Stimulated activated naive B cell treated with anti-CD40 and anti-IgM and Interleukin-4, amounts not matched to agents 10 μg/mL and 1 μg/mL and 100 μg/mL, for 72 hours (primary cell): ENCODE measurements at places on chromosomes 16 and 17.

DNA sequence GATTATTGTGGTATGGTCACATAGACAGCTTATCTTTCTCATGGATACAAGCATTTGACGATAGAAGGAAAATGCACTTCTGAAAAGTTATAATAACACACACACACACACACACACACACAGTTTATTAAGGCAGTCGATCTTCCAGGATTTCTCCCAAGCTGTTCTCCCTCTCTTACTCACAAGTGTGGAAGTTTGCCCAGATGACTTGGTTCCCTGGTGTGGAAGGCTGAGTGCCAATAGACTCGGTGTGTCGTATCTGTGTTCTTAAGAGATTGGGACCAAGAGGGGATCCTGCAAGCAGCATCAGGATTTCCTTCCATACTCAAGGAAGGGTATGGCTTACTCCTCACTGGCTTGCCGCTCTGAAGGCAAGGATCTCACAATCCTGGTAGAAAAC lies 279.6 kb downstream of the HS3ST3B1 start:
- H3K36me3 ChIP-seq: no peaks in the 10 kb centered on the region
- H3K27me3 ChIP-seq: peaks cover 14% of the 10 kb centered on the region
- no peaks in the 10 kb centered on the region for H3K4me1 ChIP-seq
- no peak for DNase-seq
- no peak overlapping the region for H3K27ac ChIP-seq
- H3K4me3 ChIP-seq: no peak overlapping the region

DNA sequence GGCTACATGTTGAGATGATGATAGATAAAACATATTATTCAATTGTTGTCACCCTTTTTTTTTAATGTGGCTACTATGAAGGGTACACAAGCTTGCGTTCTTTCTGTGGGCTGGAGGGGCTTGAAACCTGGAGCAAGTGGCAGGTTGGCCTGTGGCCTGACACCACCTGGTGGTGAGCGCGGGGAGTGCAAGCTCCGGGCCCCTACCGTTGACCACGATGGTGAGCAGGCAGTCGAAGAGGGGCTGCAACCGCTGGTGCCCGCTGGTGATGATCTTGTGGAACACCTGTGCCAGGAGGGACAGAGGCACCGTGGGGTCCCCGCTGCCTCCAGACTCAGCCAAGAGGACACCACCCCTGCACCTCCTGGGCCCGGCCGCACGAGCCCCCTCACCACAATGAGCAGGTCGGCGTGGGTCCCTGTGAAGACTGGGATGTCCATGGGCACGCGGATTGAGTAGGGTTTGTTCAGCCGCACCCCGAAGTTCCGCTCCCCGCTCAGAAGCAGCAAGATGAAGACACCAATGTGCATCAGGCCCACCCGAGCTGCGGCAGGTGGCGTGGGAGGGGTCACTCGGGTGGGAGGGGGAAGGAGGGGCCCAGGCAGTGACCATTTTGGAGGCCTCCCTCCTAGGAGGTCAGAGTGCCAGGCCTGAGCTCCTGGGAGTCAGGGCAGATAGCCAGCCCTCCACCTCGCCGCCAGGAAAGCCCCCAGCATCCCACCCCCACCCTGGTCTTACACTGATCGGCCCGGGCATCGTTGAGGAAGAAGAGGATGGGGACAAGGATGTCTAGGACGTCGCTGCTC lies 14.4 kb downstream of the HID1 start:
- peak; percentile 60 for DNase-seq
- no peaks in the 10 kb centered on the region for H3K36me3 ChIP-seq
- peaks cover 39% of the 10 kb centered on the region for H3K27me3 ChIP-seq
- H3K4me1 ChIP-seq: peaks cover 11% of the 10 kb centered on the region
- H3K27ac ChIP-seq: peak overlapping the region; percentile 14

DNA sequence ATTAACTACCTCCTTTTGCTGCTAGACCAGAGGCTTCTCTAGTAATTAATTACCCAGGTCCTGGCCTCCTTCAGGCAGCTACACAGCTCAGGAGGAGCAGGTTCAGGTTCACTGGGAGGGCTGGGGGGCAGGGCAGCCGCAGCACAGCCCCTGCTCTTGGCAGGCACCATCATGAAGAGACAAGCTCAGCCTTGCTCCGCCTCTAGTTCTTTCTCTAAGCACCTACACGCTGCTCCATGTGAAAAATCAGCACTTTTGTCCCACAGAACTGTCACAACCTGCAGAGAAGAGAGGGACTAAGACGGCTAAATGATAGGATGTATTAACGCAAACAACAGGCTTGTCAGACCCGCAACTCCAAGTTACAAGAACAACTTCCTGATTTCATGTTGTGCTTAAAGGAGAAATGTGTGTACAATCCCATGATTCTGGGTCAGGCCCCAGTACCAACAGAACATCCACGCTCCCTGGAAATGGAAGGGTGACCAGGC lies 53.4 kb downstream of the GRB2 start:
- H3K27ac ChIP-seq: peak overlapping the region; percentile 81
- H3K4me1 ChIP-seq: peaks cover 62% of the 10 kb centered on the region
- no peak for DNase-seq

DNA sequence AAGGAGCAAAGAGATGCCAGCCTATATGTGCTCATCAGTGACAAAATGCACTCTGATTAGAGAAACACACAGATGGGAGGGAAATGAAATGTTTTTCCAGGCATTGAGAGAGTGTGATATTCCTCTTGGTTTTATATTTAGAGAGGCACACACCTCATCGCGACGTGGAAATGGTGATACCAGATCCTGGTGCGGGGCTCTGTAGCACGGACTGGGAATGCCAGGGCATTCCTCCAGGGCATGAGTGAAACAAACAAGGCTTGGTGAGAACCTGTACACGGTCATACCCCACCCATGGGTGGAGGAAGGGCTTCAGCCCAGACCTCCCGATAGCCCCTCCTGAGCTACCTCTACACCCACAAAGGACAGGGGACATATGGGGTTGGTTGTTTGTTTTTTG lies 280.2 kb downstream of the C16orf95 start:
- no peaks in the 10 kb centered on the region for H3K4me1 ChIP-seq
- H3K36me3 ChIP-seq: no peaks in the 10 kb centered on the region
- H3K27ac ChIP-seq: no peak overlapping the region
- H3K4me3 ChIP-seq: no peak overlapping the region
- DNase-seq: no peak
- H3K27me3 ChIP-seq: peaks cover 4% of the 10 kb centered on the region

- peaks cover 2% of the 10 kb centered on the region for H3K4me1 ChIP-seq
- H3K27ac ChIP-seq: no peak overlapping the region
- H3K4me3 ChIP-seq: no peak overlapping the region
- no peaks in the 10 kb centered on the region for H3K36me3 ChIP-seq
Measured at GRCh38 chr16:55760310-55761001, 72.4 kb downstream of the CES1 start.

DNA sequence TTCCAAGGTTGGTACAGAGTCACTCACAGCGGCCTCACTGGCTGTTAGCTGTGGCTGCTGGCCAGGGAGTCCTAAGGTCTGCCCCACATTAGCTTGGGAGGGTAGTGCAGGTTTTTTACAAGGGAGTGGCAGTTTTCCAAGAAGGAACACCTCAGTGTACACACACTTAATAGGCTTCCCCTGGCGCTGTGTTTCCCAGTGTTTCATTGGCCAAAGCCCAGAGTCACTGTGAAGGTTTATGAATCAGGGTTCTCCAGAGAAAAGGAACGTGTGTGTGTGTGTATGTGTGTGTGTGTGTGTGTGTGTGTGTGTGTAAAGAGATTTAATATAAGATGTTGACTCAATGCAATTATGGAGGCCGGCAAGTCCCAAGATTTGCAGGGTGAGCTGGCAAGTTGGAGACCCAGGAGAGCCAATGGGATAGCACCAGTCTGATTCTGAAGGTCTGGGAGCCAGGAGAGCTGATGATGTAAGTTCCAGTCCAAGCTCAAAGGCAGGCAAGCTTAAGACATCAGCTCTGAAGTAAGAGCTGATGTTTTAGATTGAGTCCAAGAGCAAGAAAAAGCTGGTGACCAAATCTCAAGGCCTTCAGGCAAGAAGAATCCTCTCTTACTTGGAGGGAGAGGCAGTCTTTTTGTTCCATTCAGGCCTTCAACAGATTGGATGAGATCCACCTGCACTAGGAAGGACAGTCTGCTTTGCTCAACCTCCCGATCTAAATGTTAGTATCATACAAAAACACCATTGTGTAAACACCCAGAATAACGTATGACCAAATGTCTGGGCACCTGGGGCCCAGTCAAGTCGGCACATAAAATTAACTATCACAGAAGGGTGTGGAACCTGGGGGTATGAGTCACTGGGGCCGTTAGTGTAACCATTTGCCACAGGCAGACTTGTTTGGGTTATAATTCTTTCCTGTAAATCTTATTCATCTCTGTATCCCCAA lies 206.8 kb downstream of the PRKCA start:
- no peak for DNase-seq
- peaks cover 6% of the 10 kb centered on the region for H3K27me3 ChIP-seq
- peaks cover 4% of the 10 kb centered on the region for H3K4me1 ChIP-seq

DNA sequence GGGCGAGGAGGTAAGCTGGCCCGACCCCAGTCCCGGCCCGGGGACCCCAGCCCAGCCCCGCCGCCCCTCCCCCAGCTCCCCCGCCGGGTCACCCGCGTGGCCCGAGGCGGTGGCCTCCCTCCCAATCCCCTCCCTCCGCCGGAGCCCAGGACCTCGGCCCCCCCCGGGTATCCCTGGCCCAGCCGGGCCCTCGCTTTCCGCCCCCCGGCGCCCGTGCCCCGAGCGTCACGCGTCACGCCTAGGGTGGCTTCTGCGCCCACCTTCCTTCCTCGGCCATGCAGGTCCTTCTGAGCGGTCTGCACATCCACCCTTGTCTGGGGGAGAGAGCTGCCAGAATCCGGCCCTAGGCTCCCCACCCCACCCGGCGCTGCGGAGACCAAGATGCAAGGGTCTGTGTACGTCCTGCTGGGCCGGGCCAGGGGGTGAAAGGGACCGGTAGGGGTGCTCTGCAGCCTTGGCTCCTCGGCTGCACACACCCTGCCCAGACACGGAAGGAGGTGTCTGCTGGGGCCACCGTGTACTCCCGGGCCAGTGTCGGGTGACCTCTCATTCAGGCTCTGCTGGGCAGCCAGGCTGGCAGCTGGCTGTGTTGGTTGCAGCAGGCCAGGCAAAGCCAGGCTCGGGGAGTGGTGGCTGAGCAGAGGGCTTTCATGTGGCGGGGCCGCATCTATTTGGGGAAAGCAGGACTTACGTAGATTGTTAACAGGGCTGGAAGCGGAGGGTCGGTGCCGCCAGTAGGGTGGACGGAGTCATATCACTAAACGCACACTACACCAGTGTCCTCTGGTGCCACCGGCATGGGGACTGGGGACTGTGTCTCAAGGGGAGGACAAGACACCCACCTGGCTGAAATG lies 754 bp downstream of the RAB11FIP4 start:
- peaks cover 79% of the 10 kb centered on the region for H3K27me3 ChIP-seq
- no peak for DNase-seq
- no peak overlapping the region for H3K27ac ChIP-seq
- peaks cover 3% of the 10 kb centered on the region for H3K36me3 ChIP-seq
- H3K4me3 ChIP-seq: peak overlapping the region; percentile 75

DNA sequence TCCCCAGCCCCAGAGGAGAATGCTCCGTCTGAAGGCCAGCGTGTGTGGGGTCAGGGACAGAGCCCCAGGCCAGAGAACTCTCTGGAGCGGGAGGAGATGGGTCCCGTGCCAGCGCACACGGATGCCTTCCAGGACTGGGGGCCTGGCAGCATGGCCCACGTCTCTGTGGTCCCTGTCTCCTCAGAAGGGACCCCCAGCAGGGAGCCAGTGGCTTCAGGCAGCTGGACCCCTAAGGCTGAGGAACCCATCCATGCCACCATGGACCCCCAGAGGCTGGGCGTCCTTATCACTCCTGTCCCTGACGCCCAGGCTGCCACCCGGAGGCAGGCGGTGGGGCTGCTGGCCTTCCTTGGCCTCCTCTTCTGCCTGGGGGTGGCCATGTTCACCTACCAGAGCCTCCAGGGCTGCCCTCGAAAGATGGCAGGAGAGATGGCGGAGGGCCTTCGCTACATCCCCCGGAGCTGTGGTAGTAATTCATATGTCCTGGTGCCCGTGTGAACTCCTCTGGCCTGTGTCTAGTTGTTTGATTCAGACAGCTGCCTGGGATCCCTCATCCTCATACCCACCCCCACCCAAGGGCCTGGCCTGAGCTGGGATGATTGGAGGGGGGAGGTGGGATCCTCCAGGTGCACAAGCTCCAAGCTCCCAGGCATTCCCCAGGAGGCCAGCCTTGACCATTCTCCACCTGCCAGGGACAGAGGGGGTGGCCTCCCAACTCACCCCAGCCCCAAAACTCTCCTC lies 10.4 kb downstream of the CX3CL1 start:
- H3K27me3 ChIP-seq: no peaks in the 10 kb centered on the region
- peaks cover 89% of the 10 kb centered on the region for H3K4me1 ChIP-seq
- DNase-seq: no peak
- peaks cover 6% of the 10 kb centered on the region for H3K36me3 ChIP-seq

- no peak overlapping the region for H3K4me3 ChIP-seq
Measured at GRCh38 chr17:4446326-4447071, 12.8 kb downstream of the SPNS3 start.

GRCh38 chr17:74241431-74241830 lies 28.1 kb downstream of the TTYH2 start:
- no peaks in the 10 kb centered on the region for H3K4me1 ChIP-seq
- DNase-seq: no peak
- H3K27me3 ChIP-seq: no peaks in the 10 kb centered on the region
- peaks cover 20% of the 10 kb centered on the region for H3K36me3 ChIP-seq

- peak overlapping the region; percentile 77 for H3K27ac ChIP-seq
- H3K36me3 ChIP-seq: peaks cover 9% of the 10 kb centered on the region
Measured at GRCh38 chr16:85556456-85557082, 56.6 kb upstream of the GSE1 start.

DNA sequence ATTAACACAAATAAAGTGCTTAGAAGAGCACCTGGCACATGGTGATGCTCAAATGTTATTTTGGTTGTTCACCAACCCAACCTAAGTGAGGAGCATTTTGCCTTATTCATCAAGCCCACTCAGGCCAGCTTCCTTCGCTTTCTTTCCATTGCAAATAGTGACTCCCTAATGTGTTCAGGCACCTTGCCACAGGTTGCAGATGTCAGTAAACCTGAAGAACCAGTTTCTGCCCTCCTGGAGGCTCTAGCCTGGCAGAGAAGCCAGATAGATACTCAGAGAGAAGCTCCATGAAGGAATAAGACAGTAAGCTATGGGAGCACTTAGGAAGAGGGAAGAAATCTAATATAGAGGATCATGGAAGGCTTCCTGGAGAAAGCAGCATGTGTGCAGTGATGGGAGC lies 23.9 kb downstream of the GPR139 start:
- H3K4me1 ChIP-seq: no peaks in the 10 kb centered on the region
- no peak overlapping the region for H3K27ac ChIP-seq
- no peaks in the 10 kb centered on the region for H3K36me3 ChIP-seq
- peaks cover 6% of the 10 kb centered on the region for H3K27me3 ChIP-seq
